ENCODE measurements at places on chromosomes 12 and 14. TPM values are rescaled to one million over a fixed set of nuclear protein-coding genes. Genes with fewer than 3 reads are reported as not detected.
A peak's percentile ranks its signal among the peaks of the same experiment; 100 is the strongest.

DNA sequence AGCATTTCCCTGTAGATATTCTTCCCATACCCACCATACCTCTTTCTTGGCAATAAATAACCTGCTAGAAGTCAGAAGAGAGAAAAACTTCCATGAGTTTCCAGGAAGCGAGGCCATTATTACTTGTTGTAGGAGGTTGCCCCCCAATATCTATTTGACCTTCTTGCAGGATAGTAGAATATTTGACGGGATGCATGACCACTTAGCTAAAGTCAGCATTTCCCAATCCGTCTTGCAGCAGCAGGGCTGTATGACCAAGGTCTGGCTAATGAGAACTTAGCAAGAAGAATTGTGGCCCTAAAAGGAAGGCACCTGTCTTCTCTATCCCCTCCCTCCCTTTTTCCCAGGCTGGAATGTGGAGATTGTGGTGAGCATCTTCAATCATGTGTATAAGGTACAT is 51.5 kb downstream of the NINJ2 start:
- no peak for DNase-seq

DNA sequence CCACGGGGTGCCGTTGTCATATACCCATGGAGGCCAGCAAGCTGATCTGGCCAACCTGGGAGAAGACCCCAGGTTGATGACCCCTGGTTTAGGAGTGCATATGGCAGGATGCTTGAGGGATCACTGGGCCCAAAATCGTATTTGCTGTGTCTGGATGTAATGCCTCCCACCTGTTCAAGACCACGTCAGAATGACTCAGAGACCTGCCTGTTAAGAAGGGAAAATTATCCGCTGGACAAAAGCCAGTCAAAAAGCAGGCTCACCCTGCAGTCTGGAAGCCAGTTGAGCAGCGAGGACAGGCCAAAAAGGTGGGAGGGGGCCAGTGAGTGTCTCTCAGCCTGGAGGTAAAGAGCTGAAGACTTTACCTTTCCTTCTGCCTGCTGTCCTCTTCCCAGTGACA is 449.2 kb downstream of the DPF3 start:
- DNase-seq = peak; percentile 31

GRCh38 chr12:78149459-78149858 is 318.8 kb downstream of the NAV3 start:
- no peak for DNase-seq

- no peak for DNase-seq
Measured at GRCh38 chr14:102078831-102079699, 7.8 kb downstream of the HSP90AA1 start.

DNA sequence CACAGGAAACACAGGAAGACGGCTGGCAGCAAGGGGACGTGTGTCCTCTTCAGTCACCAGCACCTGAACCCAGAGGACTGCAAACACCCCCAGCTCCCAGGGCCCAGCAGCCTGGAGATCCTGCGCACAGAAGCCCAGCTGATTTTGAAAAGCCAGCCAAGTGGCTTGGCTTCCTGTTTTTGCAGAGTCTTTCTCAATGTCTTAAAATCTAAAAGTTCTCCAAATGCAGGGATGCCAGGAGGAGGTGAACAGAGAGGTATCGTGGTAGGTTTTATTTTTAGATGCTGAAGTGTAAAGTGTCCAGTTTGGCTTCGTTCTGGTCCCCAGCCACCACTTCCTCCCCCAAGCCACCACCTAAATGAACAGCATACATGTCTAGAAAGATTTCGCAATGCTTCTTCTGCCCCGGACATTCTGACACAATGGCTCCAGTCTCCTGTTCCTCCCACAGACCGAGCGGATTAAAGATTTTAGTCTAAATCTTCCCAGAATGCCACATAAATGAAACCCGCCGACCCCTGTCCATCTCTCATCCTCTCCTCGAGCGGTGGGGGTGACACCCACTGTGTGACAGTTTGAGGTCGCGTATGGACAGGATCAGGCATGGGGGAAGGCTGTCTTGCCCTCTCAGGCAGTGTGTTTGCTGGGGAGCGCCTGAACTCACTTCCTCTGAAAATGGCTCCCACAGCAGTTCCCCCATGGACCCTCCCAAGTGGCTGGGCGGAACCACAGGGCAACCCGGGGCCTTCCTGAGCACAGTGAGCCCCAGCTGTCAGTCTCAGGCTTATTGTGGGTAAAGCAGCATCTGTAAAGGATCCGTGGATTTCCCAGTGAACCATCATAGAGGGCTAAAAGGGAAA is 41.6 kb downstream of the ITPK1 start:
- peak; percentile 46 for DNase-seq

DNA sequence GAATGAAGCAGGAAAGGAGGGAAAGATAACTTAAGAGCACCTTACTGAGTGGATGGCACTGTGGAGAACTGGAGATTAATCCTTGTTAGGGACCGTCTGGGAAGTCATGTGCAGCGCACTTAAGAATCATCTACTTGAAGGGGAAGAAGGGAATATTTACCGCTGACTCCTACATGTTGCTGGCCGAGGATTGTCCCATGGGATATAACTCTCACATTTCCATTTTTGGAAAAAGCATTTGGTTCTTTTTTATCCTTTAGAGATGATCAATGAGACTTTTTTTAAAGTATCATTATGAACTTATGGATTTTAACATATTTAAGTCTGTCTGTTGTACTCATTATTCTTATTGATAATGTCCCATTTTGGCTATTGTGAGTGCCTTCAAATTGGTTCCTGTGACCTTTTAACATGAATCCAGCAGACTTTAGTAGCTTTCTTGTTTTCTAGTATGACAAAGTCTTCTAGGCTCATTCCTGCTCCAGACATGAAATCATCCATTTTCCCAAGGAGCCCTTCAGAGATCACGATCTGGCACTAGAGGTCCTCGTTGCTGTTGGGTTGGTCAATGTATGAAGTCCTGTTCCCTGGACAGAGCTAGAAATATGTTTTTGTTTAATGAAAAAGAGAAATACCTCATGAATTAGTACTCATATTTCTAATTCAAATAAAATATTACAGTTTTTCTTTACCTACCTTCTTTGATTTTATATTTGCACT is 20.2 kb upstream of the FAM234B start:
- DNase-seq = no peak

- DNase-seq = no peak
Measured at GRCh38 chr14:105646175-105646574, 119.8 kb downstream of the TMEM121 start.

DNA sequence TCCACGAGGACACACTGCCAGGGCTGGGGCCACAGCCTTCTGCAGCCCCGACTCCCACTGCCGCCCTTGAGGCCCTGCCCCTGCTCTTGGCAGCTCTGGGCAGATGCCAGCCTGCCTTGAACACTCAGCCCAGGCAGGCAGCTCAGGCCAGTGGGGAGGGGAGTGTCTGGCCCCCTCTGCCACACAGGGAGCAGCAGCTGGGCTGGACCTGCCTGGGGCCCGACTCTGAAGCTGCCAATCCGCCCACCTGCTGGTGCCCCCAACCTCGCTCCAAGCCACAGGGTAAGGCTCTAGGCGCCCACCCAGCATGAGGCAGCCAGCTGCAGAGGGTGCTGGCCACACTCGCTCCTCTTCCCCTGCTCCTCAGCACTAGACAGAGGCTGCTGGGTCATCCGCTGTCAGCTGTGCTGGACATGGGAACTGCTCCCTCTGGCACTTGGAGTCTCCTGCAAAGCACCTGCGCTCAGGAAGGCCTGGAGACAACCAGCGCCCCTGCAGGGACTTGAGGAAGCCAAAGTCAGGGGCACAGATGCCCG is 24.6 kb upstream of the NUDT14 start:
- peak; percentile 17 for DNase-seq

DNA sequence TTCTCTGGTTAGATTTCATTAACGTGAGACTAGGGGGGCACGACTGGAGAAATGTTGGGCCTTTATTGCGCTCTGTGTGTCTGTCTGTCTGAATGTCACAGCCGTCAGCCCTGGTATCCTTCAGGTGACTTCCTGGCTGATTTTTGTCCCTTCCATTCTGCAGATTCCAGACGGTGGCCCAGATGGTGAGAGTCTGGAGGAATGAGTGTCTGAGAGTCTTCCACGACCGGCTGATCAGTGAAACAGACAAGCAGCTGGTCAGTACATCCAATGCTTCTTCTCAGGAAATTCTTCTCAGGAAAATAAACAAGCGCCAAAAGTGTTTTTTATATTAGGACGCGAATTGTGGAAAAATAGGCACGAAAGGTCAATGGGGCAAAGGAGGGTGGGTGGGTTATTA is 93.5 kb downstream of the CCDC92 start:
- no peak for DNase-seq

DNA sequence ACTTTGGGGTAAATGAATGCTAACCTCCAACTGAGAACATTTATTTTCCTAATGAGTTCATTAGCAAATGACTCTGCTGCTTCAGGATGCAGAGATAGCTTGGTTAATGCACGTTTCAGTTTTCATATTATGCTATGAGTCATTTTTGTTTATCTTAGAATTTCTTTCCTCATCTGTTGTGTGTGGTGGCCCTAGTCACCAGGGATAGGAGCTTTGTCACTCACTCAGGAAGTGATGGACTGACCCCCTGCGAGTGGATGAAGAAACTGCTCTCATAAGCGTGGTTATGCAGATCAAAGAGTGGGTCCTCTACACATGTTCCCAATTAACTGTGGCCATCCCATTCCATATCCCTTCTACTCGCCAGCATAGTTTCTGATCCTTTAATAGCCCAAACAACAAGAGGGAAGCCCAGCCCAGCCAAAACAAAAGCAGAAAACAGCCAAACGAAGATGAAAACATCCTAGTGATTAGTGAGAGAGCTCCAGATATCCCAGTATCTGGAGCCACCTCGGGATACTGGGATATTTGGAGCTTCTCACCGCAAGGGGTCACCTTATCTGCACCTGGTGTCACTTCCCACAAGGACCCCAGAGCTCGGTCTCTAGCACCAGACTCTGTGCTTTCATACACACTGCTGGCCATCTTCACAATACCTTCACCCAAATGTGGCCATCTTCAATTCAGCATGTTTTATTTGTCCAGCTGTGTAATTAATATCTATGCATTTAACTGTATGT is 8.6 kb downstream of the TC2N start:
- peak; percentile 62 for DNase-seq

DNA sequence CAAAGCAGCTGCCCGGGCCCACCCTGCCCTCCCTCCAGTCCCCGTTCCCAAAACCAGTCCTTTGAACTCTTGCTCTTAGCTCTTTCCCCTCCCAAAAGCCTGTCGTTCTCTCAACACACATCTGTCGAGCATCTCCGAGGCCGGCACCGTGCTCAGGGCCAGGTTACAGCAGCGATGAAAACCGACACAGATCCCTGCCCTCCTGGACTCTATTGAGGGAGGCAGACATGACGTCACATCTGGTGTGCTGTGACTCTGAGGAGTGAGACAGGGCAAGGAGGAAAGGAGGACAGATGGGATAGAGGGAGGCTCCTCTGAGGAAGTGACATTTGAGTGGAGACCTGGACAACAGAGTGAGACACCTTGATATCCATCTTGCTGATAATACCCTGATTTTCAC is 34.6 kb upstream of the PWP1 start:
- DNase-seq = no peak

DNA sequence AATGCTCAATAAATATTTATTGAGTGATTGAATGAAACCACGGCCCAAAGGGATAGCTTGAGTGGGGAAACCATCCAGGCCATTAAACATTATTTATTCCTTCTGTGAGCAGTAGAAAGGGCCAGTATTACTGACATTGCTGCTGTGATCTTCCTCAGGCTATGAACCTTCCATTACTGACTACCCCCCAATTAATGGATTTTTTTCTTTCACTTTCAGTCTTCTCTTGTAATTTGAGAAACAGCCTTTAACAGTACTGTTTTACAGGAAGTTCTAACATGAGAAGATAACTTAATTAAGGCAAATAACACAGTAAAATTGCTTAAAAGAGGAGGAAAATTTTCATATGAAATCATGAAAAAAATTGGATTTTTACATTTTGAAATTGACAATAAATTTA is 629.5 kb downstream of the TRHDE start:
- DNase-seq = no peak

DNA sequence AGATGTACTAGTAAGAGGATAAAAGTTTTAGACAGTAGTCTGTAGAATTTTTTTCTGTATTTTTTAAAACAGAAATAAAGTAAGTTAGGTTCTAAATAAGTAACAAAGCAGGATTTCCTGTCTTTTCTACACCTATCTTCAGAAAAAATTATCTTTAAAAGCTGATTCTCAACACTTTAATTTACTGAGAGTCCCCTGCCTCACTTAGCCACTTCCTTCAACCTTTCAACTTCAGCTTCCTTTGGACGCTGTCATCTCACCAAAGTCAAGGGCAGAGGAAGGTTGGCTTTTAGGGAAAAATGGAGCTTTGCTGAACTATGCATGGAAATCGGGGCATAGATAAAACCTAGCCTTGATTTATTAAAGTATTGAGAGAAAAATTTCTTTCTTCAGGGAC is 44.9 kb upstream of the CERS5 start:
- no peak for DNase-seq

GRCh38 chr14:55075628-55076175 is 24.3 kb downstream of the MAPK1IP1L start:
- DNase-seq = no peak

POTEM gene
- 0.68 TPM for total RNA-seq

TPH2 gene
- total RNA-seq = not detected

ANKS1B gene
- total RNA-seq = not detected

ZBTB42 gene
- total RNA-seq = 0.88 TPM

ABCD2 gene
- total RNA-seq = 0.10 TPM

TSPAN19 gene
- not detected for total RNA-seq

Data from RPMI7951 (cell line).